Right ventricle myocardium superior (tissue), 1 donor: ENCODE measurements at places on chromosomes 2 and 18.
A peak's percentile ranks its signal among the peaks of the same experiment; 100 is the strongest.

DNA sequence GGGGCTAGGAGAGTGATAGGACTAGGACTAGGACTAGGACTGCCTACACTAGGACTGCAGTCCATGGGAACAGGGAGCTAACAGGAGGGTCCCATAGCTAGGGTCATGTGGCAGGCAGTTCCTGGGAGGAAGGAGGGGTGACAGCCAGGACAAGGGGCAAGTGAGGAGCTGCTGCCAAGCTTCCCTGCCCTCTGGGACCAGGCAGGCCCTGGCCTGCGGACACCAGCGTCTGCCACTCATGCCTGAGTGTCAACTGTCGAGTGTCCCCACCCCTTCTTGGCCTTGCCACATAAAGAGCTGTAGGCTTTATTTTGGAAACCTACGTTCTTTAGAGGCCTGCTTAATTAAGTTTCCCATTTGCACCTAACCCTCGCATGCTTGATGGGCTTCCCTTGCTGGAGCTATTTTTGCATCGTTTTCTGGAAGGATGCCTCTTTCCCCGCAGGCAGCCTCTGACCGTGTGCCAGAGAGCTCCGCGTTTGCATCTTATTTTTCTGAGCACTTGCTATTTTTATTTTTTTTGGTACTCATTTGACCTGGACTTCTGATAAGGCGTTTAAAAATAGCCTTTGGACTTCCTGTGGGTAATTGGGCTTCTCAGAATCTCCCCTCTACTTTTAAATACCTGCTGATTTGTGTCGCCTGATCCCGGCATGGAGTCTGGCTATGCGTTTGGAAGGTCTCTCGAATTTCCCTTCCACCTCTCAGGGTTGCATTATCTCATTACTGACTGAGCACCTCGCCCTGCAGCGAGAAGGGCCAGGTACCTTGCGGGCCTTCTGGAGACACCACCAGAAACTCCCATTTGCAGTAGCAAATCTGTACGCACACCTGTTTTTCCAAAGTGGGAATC lies 66.4 kb downstream of the SH3RF3 start:
- DNase-seq = peak; percentile 62

DNA sequence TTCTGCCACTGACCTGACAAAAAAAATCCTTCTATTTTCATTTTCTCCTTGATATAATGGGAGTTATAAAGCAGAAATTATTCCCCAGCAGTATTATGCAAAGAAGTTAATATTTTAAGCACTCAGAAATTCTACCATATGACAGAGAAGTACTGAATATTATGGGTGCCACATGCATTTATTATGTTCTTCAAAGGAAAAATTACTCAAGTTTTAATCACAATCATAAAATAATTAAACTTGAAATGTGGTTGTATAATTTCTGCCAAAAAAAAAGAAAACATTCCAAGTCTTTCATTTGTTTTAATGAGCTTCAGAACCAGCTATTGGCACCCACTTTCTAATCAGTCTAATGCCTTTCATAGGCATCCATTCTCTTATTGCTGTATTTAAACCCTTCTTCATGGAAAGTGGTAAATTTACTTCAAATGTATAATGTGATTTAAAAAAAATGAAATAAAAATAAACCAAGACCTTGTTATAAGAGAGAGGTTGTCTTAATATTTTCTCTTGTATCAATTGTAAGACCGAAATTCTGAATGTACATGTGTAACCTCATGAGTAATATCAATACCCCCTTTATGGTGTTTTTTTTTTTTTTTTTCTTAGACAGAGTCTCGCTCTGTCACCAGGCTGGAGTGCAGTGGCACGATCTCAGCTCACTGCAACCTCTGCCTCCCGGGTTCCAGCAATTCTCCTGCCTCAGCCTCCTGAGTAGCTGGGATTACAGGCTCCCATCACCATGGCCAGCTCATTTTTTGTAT lies 302.3 kb downstream of the IRS1 start:
- no peak for DNase-seq

DNA sequence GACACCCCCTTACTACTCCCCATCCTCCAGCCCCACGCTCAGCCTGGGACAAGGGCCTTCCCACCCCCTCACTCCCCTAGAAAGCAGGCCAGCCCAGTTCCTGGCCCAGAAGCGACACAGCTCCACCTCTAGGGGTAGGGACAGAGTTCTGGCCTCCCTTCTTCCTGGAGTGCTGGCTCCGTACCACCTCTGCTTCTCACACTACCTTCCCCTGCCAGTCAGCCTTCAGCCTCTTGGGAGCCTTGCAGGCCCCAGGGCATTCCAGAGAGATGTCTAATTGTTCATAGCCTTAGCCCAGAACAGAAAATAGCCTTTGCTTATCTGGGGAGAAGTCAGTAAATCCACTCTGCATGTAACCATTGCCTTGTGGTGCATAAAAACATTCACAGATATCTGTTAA lies 13.1 kb upstream of the CATIP start:
- DNase-seq = no peak

- DNase-seq = peak; percentile 68
Observed at GRCh38 chr2:174013315-174013751, 48.2 kb upstream of the SP3 start.

GRCh38 chr2:19102696-19103423 lies 255.6 kb downstream of the OSR1 start:
- DNase-seq = no peak

DNA sequence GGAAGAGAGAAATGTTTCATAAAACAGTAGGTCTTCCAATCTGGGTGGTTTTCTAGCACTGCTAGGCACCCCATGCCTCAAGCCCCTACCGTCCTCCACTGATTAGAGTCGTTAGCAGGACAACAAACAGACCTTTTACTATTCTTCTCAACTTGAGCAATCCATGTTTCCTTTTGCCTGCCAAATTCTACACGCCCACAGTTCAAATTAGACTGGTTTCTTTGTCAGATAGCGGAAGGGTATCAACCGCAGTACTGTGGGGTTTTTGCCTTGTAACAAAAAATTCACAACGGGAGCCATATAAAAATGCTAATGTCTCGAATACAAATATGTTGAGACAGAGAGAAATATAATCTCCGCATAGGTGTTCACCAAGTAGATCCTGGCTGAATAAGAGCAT lies 59.9 kb downstream of the VIT start:
- no peak for DNase-seq

DNA sequence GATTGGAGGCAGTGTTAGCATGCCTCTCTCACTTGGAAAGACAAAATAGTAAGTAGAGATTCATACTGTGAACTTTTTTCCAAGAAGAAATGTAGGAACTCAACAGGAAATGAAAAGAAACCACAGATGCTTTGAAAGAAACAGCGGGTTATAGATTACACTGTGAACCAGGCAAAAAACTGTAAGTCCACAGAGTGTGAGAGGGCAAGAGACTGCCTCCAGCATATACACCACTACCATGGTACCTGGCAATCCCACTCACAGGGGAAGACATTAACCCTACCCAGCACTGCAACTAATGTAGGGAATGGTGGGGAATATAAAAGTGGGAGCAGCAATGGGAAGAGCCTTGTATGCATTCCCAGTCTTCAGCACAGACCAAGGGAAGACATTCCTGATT lies 150.6 kb upstream of the GALNT5 start:
- DNase-seq = no peak

DNA sequence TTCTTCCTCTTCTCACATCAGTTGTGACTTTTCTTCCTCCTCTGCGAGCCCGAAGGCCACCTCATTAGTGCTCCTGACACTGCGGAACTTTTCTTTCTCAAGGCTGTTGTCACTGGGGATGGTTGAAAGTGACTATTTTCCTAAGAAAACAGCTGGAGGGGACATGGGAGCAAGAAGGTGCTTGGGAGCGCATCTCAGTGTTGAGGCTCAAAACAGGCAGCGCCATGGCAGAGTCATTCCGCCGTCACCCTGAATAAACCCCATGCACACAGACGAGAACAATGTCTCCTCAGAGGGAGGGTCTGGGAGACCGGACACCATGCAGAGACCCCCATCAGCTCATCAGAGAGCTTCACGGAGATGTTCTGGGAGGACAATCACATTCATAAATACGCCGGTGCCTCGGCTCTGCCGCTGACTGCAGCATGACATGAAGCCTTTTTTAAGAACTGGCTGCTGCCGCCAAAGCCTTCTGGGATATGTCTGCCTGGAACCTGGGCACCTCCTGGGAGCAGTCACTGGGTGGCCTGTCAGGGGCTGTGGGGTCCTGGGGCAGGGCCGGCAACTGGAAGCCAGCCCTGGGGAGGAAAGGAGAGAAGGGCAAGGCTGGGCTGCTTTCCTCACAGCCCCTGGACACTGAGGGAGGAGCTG lies 19.2 kb downstream of the ATOH8 start:
- no peak for DNase-seq

DNA sequence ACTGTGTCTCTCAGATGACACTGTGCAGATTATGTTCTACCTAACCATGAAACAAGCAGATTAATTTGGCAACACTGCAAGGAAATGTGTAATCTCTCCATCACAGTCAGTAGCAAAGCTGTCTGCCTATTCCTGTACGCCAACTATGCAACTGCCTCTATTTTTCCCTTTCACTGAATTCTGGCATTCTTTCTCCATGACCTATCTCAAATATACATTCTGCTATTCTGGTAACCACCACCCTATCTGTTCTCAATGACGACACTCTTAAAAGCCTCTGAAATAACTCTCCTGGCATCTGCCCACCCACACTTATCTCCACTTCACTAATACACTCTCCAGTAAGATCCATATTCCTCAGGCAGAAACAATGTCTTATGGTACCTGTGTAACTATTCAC lies 78.7 kb downstream of the ABCA12 start:
- no peak for DNase-seq

GRCh38 chr2:134087371-134087921 lies 166.4 kb upstream of the MGAT5 start:
- no peak for DNase-seq

DNA sequence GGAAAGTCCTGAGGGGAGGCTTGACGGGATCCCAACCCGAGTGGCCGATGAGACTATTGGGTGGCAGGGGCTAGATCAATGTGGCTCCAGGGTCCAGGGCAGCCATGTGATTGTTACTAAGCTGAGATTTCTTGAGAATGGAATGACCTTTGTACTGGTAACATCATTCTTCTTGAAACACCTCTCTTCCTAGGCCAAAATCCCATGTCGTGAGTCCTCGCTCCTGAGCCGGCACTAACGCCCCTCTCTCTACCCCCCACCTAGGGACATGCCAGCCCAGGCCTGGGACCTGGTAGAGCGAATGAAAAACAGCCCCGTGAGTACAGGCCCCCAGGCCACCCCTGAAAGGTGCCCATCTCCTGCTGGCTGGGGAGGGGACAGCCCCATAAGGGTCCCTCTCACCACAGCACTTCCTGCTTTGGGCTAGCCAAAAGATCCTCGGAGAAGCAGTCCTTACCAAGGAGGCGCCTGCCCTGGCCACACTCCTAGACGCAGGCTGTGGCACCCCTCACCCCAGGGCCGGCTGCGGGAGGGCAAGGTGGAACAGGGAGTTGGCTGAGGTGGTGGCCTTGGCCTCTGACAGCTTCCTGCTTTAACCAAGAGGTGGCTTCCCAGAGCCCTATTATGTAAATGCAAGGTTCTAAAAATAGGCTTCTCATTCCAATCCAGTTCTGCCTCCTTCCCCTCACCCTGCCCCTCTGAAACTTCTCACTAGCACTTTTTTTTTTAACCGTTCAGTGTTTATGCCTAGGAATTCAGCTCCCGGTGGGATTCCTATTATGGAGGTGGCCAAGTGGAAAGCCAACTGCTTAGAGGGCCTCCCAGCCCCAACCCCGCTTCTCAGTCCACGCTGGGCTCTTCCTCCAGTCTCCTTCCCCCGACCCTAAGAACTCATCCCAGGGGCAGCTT lies 126.6 kb upstream of the PPP1CB start:
- DNase-seq = peak; percentile 71

DNA sequence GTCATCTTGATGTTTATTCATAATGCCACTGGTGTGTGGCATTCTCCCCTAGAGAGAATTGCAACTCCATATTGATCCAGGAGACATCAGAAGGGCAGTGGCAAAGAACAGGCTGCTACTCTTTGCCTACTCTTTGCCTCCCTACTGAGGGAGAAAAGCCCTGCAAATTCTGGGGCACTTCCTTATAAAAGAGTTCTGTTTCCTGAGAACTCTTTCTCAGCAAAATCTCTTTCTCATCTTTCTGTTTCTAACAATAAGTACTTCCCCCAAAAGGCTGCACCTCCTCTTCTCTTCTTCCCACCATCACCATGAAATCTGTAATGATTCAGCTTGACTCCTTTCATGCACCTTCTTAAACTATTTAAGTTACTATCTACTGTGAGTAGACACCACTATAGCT lies 270.3 kb downstream of the MREG start:
- DNase-seq = no peak

GRCh38 chr2:161123531-161124030 lies 36.6 kb upstream of the TANK start:
- no peak for DNase-seq

GRCh38 chr2:159322419-159322818 lies 35.9 kb upstream of the WDSUB1 start:
- no peak for DNase-seq

DNA sequence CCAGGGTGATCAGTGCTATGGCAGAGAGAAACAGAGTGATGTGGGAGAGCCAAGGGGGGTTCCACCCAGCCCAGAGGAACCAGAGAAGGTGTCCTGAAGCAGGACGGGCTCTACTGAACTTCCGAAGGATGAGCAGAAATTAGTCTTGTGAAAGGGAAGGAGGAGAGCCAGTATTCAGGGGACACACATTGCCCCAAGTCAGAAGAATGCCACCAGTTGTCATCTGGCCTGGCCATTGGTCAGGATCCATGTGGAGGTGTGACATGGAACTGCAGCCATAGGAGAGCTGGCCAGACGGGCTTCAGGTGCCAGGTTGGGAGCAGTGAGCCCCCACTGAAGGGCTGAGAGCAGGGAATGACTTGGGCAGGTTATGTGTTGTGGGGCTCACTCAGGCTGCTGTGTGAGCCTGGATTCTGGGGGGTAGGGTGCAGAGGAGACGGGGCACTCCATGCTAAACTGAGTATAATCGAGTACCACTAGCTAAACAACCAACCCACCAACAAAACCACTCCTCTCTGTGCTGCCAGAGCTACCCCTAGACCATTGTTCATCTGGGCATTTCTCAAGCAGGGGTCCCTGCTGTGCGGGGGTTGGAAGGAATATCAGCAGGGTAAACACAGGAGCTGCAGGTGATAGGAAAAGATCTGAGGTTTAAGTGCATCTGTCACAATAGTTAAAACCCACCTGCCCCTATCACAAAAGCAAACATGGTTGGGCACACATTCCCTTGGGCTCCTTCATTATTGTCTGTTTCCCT lies 25.3 kb downstream of the MARCO start:
- no peak for DNase-seq

GRCh38 chr2:21822505-21822904 lies 698.7 kb downstream of the TDRD15 start:
- DNase-seq = no peak

DNA sequence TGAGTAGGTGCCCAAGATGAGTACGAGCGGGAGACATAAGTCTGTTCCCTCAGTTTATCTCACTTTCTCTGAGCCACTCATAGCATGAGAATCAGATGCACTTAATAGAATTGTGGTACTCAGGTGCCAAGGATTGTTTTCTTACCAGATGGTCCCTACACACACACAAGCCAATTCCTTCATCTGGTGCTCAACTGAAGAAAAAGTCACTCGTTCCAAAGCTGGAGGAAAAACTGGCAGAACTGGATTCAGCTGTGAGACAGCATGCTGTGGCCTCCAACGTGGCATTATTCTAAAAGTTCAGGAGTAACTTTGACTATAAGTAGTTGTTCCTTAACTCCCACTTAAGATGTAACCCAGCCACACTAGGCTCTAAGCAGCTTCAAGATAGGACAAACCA lies 33.4 kb upstream of the ABCA12 start:
- no peak for DNase-seq
